Activated CD4-positive, alpha-beta T cell treated with anti-CD3 and anti-CD28 coated beads, Interleukin-2, amount 10 ng/mL, durations not matched to agents 7 days and 5 days (primary cell): ENCODE measurements at places on chromosomes 1 and 21. TPM values are rescaled to one million over a fixed set of nuclear protein-coding genes. Genes with fewer than 3 reads are reported as not detected.
A peak's percentile ranks its signal among the peaks of the same experiment; 100 is the strongest.

Gene SLC22A15
- 0.20 TPM for total RNA-seq

Gene RASSF5
- 201 TPM for total RNA-seq

Gene HOOK1
- total RNA-seq: 8.0 TPM

Gene IL19
- not detected for total RNA-seq

Gene CYP2J2
- total RNA-seq: 3.4 TPM

Gene GNG12
- total RNA-seq: 0.04 TPM

GRCh38 chr1:27111626-27112573 lies 43.0 kb downstream of the SLC9A1 start:
- peak; percentile 77 for DNase-seq
- H3K27me3 ChIP-seq: no peaks in the 10 kb centered on the region
- peaks cover 17% of the 10 kb centered on the region for H3K36me3 ChIP-seq

- no peak for DNase-seq
- H3K36me3 ChIP-seq: peaks cover 3% of the 10 kb centered on the region
- no peak overlapping the region for H3K27ac ChIP-seq
These were observed 4.3 kb downstream of the INKA2 start for GRCh38 chr1:111734856-111735255.

- no peak for DNase-seq
- peaks cover 1% of the 10 kb centered on the region for H3K27me3 ChIP-seq
- peaks cover 2% of the 10 kb centered on the region for H3K36me3 ChIP-seq
- peak overlapping the region; percentile 57 for H3K27ac ChIP-seq
- H3K4me1 ChIP-seq: peaks cover 26% of the 10 kb centered on the region
These were observed 909 bp upstream of the APP start for GRCh38 chr21:26171258-26172100.

- no peak for DNase-seq
- H3K4me3 ChIP-seq: no peak overlapping the region
- H3K27me3 ChIP-seq: no peaks in the 10 kb centered on the region
- H3K4me1 ChIP-seq: peaks cover 15% of the 10 kb centered on the region
These were observed 87.0 kb upstream of the BTG3 start for GRCh38 chr21:17699524-17700189.

GRCh38 chr1:64082459-64082858 lies 121.0 kb upstream of the UBE2U start:
- no peaks in the 10 kb centered on the region for H3K27me3 ChIP-seq
- H3K27ac ChIP-seq: no peak overlapping the region
- no peaks in the 10 kb centered on the region for H3K36me3 ChIP-seq
- H3K4me1 ChIP-seq: no peaks in the 10 kb centered on the region
- no peak for DNase-seq
